ENCODE measurements at places on chromosomes 12 and 14.

GRCh38 chr14:103671911-103672310 lies 42.9 kb downstream of the KLC1 start:
- no peak for DNase-seq

DNA sequence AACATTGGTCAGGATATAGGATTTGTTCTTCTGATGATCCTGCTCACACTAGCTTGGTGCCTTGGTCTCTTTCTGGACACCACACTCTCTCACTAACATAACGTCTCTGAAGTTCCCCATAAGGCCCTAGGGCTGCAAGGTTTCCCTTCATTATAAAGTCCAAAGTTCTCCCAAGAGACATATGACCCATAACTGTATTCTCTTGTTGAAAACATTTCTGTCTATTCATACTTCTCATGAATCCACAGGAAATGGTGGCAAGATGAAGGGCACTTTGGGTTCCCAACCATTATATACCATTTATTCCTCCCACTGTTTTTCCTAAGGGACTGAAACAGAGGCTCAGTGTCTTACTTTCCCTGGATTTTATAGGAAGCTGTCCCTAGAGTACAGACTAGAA lies 37.1 kb upstream of the KITLG start:
- DNase-seq, result no peak

GRCh38 chr12:60926256-60926655 lies 1330.4 kb downstream of the SLC16A7 start:
- DNase-seq, result no peak

DNA sequence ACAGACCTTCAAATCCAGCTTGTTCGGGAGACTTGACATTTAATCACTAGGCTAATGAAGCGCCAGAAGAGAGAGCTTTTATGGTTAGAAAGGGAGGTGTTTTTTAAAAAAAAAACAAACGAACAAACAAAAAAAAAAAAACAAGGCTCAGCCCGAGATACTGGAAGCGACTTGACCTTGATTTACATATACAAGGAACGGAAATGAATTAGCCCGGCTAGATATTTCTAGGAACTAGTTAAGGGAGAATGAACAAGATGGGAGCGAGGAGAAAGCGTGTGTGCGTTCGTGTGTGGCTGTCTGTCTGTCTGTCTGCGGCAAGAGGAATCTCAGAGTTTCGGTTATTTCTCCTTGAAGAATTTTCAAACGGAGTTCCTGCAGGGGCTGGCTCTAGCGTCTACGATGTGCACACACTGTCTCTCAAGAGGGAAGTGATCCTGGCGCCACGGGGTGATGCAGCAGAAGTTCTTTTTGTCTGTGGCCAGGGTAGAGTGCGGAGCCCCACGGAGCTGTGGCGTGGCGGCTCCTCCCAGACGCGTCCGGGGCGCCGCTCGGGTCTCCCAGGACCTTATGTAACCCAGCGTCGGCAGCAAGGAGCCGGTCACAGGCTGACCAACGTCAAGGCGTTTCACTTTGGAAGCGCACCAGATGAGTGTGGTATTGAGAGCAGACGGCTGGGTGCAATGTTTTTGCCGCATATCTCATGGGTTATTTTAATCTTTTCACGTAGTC lies 18.8 kb downstream of the SOCS2 start:
- DNase-seq, result no peak

DNA sequence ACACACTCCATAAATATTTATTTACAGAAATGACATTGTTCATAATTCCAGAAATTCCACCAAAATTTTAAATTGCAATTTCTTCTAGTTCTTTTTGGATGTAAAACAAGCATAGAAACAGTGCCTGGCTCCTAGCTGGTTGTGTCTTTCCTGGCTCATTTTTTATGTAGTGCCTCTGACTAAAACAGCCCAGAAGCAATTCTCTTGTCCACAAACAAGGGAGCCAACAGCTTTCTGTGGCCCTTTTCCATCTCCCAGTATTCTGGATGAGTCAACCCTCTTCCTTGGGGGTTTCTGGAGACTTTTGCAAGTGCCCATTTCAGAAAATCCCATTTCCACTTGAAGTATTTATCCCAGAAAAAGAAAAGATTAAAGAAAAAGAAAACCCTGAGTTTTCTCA lies 141.4 kb downstream of the PHLDA1 start:
- no peak for DNase-seq

- no peak for DNase-seq
Observed at GRCh38 chr12:32505067-32505945, 105.9 kb downstream of the FGD4 start.

DNA sequence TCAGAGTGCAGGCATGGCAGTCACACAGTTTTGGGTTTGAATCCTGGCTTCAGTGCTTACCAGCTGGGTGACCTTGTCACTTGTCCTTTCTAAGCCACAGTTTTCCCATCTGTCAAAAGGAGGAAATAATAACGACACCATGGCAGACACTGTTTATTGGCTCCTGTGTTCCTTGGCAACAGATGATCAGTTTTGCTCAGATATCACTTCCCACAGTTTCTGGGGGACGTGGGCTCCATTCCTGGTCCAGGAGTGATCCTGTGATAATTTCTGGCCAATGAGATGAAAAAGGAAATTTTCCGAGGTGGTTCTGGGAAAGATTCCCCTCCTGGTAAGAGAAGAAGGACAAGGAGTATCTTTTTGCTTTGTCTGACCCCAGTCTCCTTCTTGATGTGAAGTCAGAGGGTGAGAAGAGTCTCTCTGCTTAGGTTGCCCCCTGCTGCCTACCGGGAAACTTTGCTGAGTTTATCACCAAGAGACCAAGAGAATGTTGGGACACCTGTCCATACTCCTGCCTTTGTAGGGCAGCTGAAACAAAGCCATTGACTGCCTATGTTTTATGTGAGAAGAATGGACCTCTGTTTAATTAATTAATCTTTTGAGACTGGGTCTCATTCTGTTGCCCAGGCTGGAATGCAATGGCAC lies 178.9 kb upstream of the NRXN3 start:
- DNase-seq, result no peak

DNA sequence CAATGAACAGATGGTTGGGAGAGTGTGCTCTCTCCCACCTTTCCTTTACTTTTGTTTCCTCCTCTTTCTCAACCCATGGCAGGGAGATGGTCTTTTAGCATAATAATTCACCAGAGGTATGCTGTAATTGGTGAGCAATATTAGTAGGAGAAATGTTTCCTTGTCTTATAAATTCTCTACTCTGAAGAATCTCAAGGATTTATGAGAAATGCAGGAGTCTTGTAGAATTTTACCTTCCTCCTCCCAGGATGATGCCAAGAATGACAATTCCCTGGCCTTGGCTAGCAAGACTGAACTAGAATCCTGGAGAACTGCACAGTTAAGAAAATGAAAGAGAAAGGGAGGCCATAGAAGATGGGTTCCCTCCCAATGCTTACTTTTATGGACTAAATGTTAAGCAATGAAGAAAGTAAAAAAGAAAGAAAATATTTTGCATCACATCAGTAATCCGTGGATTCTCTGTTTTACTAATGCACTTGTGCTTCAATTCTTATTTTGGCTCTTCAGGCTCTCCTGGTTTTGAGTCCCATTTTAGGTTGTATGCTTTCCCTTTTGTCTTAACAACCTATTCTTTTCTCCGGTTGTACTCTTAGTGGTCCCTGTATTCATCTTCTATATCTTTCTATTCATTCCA lies 192.9 kb upstream of the GARIN6 start:
- no peak for DNase-seq

GRCh38 chr14:35420036-35420811 lies 15.7 kb upstream of the NFKBIA start:
- no peak for DNase-seq

- no peak for DNase-seq
Observed at GRCh38 chr12:16437926-16438325, 90.5 kb downstream of the MGST1 start.

DNA sequence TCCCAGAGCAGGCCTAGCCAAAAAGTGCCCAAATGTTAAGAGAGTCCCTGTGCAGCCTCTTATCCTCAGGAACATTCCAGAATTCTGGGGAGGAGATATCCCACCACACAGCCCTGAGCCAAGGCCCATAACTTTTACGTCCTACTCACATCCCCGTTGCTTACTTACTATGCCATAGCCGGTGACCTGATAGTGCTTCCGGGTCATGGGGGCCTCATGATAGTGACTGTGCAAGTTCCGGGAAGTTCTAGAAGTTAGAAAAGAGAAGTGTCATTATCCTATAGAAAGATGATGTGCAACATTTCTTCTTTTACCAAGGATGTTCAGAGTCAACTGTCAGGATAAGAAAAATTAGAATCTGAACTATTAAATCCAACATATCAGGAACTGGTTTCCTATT lies 15.6 kb upstream of the NGB start:
- no peak for DNase-seq

DNA sequence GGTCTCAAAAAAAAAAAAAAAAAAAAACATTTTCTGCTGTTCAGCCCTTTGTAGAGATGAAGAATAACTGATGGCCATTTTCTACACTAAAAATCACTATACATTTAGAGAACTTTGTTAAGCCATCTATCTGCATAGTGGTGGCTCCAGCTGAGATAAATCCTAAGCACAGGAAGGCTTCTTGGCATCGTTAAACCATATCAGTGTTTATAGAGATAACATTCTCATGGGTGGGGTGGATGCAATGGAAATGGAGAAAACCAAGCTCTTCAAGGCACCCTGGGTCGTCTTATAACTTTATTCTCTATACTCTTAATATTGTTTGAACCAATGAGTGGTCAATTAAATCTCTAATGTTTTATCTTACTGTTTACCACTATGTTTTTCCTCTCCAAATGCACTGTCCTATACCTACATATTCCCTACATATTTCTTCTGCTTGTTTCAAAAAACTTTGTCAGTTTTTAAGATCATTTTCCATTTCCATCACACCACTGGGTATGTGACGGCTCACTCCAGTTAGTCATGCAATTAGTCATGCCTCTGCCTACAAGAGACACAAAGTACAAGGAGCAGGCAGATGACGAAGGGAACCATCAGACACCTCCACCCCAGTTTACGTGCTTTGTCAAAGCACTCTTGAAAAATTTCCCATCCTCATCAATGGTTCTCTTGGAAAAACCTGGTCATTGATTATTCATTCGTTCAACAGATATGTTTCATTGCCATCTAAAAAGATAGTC lies 119.3 kb upstream of the OVCH1 start:
- DNase-seq, result no peak

GRCh38 chr12:69513297-69513696 lies 43.1 kb downstream of the FRS2 start:
- no peak for DNase-seq

- no peak for DNase-seq
Observed at GRCh38 chr12:43318021-43318420, 234.0 kb downstream of the ADAMTS20 start.

DNA sequence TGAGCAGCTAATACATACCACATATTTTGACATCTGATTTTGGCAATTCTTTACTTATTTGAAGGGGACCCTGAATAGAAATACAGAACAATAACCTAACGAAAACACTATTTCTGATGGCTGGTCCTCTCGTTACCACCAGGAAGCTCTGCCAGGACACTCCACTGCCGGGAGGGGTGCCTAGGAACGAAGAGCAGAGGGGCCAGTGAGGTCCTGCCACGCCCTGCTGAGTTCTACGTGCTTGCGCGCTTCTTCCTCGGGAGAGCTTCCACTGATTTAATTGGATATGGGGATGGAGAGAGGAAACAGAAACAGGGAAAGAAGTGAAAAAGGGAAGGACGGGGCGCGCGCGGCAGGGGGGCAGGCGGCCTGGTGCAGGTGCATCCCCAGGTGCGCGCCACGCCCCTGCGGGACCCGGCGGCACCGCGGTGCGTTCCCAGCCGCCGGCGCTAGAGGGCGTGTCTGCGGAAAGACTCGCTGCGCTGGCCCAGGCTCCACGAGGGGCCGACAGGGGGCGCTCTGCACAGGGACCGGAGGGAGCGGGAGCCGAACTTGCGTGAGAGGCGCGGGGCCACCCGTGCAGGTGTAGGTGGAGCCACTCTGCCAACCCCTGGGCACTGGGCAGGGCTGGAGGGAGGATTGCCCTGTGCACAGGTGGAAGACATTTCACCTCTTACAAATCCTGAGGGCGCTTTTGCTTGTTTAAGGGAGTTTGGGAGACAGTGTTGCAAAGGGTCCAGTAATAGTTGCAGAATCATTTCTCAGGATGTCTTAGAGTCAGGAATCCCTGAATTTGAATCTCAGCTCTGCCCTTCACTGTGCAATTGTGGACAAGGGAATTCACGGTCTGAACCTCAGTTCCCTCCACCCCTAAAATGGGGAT lies 986.3 kb upstream of the TMEM132C start:
- DNase-seq, result peak; percentile 19

- DNase-seq, result no peak
Observed at GRCh38 chr14:74527736-74528280, 34.2 kb downstream of the ISCA2 start.

GRCh38 chr12:115973968-115974724 lies 303.3 kb downstream of the MED13L start:
- DNase-seq, result no peak

DNA sequence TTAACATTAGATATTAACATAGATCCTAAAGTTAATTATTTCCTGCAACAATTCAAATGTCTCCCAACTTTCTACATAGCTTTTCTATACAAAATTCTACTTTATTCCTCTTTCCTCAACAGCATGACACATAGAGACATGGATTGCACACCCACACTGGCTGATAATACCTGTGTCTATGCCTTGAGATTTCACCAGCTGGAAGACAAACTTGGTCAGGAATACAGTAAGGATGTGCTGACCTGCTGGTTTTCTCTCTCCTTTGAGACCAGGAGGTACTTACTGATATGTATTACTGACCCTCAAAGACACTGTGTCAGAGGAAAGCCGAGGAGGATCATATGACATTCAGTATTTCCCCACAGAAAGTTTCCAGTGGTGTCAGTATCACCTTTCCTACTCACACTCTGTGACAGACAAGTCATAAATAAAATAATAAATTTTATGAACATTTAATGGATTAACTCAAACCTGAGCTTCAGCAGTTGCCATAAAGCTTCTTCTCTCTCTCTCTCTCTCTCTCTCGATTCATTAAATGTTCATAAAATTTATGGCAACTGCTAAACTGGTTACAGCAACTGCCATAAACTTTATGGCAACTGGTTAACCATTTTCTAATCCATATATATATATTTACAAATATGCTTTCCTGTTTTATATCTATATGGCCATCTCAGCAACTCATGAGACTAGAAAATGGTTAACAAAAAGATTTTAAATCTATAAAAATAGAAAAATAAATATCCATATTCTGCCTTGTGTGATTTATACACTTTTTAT lies 22.7 kb downstream of the EIF2S3B start:
- DNase-seq, result no peak

- no peak for DNase-seq
Observed at GRCh38 chr14:54503486-54503885, 6.2 kb upstream of the CGRRF1 start.

- DNase-seq, result no peak
Observed at GRCh38 chr12:113921430-113921829, 44.7 kb downstream of the RBM19 start.

DNA sequence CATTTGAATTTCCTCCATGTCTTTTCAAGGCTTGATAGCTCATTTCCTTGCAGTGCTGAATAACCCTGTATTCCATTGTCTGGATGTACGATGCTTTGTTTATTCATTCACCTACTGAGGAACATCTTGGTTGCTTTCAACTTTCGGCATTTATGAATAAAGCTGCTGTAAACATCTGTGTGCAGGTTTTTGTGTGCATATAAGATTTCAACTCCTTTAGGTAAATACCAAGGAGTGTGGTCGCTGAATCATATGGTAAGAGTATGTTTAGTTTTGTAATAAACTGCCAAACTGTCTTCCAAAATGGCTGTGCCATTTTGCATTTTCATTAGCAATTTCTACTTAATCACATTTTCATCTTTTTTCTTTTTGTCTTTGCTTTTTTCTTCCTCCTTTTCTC lies 327.7 kb upstream of the TBX3 start:
- no peak for DNase-seq

- no peak for DNase-seq
Observed at GRCh38 chr14:77882098-77882497, 82.2 kb downstream of the ADCK1 start.

Data from activated gamma-delta T cell (primary cell).